ENCODE measurements at places on chromosomes 2 and 18.
A peak's percentile ranks its signal among the peaks of the same experiment; 100 is the strongest.

- DNase-seq = no peak
Measured at GRCh38 chr2:159713631-159714246, 1.4 kb downstream of the MARCHF7 start.

- no peak for DNase-seq
Measured at GRCh38 chr2:72004201-72004915, 143.3 kb downstream of the CYP26B1 start.

DNA sequence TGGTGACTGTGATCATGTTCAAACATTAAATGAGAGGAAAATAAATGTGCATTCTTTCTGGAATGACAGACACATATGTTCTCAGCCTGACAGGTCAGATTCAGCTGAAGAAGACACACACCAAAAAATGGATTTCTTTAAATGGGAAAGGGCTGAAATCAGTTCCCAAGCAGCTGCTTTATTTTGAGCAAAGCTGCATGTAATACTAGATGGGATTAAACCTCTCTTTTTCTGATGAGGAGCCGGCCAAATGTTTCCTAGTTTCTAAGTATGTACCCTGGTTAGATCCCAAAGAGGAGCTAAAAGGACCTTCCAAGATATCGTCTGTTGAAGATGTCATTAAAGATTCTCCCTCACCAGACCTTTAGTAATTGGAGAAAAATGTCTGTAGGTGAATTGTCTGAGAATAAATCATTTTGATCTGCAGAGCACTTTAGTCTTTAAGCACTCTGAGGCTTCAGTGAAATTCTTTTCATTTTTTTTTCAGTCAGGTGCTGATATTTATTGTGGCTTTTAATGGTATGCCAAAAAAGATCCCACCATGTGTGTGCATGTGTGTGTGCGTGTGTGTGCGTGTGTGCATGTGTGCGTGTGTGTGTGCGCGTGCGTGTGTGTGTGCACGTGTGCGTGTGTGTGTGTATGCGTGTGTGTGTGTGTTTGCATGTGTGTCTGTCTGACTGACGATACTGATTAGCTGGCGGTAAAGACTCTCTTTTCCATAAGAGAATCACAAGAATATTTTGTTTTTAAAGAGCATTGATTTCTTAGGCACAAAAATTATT lies 175.8 kb downstream of the IRS1 start:
- DNase-seq = no peak

GRCh38 chr2:20972792-20973565 lies 70.9 kb downstream of the APOB start:
- DNase-seq = no peak

DNA sequence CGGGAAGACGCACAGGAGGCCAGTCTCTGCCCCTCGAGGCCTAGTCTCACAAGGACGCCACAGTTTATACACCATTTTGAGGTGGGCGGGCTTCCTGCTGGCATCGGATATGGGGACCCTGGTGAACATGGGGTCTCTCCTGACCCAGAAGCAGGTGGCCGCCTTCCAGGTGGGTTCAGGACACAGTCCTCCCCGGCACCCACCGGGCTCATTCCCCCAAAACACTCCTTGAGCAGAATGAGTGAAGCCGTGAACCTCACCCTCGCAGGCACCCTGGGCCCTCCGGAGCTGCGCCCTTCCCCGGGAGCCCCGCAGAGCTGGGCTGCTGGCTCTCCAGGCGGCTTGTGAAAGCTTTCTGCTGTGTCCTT lies 6.5 kb downstream of the NFATC1 start:
- DNase-seq = no peak

DNA sequence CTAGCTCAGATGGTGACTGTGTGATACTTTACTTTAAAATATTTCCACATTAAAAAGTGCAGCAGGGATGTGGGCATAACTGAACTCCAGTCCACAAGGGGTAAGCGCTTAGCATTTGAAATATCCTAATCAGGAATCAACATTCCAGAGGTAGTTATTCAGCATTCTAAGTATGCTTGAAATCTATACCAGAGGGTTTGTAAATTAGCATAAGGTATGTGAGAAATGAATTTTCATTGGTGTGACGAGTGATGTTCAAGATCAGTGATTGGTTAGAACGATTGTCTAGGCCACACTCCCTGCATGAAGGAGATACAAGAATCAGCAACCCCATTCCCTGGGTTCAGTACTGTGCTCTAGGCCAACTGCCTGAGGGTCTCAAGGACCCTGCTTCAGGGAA lies 42.6 kb downstream of the MAPK4 start:
- DNase-seq = no peak

DNA sequence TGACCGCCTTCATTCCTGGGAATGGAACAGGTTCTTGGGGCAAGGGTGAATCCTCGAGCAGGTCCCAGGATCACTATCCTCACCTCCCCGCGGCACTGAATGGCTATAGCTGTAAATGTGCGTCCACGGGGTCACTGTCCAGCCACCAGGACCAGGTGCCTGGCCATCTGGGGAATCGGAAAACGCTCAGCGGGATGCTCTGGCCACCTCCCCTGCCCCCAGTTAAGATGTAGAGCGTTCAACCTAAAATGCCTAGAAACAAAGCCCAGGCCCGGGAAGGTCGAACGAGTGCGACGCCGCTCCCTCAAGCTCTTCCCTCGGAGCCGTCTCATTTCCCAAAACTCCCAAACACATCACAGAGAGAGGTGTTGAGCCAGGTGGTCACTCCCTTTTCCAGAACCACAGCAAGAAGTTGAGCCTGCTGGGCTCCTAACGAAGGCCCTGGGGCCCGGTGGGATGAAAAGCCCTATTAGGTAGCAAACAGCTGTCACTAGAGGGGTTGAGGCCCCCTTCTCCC lies 795 bp upstream of the CAPN10 start:
- DNase-seq = no peak

DNA sequence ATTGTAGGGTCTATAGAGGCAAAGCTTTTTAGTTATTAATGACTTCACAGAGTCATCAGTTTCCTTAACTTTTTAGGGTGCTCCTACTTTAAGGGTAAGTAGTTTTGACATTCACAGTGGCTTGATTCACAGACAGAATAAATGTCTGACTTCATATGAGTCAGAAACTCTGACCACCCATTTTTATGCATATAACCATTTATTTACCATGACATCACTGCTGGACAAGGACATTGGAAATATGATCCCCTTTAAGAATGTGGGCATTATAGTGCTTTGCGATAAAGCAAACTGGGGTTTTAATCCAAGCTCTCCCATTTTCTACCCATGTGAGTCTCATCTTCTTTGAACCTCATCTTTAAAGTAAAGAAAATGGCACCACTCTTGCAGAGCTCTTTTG lies 162.0 kb upstream of the MC4R start:
- no peak for DNase-seq

DNA sequence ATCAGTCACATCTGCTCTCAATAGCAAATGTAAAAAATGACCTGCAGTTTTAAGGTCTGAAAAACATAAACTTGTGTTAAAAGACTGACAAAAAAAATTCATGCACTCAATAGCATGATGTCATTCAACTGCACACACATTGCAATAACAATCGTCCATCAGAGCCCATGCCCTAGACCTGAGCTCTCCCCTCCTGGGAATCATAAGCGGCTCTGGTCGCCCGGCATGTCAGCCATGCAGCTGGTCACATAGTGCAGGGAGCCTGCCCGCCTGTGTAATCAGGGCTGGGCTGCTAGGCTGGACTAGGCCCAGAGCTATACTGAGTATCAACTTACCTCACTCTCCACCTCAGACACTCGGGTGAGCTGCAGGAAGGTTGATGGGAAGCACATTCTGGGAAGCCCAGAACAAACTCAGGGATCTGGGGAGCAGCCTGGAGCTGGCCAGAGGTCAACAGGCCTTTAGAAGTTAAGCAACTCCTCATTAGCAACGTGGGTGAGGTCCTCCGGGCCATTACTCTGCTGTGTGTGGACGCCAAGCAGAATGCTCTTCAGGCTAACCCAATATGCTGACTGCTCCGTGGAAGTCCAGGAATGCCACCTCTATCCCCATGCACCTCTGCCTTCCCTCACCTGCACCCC lies 165.5 kb downstream of the TTC32 start:
- no peak for DNase-seq

- DNase-seq = no peak
Measured at GRCh38 chr2:16161768-16162490, 221.6 kb downstream of the MYCN start.

DNA sequence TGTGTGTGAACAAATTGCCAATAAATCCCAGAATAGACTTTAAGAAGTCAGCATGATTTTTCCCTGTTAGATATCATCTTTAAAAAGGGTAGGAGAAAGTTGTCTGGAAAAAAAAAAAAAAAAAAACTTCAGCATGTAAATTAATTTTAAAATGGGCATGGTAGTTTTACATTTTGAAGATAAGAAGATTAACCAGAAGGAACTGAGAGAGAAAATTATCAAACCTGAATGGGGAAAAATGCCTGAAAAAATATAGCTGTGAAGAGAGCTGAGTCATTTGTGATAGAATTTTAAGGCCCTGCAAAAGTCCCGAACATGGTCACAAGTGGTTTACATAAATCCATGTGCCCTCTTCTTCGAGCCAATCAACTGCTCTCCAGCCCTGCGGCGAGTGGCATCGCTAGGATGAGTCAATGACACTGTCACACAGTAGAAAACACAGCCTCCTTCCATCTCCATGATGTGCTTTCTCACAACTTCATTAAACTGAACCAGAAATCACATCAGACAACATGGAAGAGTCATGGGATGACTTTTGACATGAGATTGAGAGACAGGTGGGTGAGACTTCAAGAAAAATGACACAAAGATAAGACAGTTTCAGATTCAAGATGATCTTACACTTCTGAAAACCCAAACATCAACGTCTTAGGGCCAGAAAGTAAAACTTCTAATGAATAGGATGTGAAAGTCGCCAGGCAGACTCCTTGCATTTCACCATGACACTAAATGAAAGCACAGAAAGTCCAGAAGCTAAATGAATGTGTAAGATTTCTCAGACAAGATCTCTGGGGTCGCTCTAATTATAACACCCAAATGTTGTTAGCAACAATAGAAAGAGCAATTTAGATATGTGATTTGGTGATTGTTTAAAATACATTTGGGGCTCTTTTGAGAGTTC lies 273.0 kb upstream of the ID2 start:
- no peak for DNase-seq

GRCh38 chr18:24819141-24819890 lies 358.9 kb downstream of the HRH4 start:
- no peak for DNase-seq

DNA sequence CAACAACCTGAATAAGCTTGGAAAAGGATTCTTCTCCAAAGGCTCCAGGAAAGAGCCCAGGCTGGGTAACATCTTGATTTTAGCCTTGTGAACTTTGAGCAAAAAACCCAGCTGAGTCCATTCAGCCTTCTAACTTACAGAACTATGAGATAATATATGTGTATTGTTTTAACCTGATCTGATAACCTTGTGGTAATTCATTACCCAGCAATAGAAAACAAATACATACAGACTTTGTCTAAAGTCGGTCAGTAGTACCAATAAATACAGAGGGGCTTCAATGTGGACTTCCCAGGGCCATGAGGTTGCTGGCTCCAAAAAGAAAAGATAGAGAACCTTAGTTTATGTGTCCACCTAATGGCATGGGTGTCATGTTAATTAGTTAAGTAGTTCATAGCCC lies 191.8 kb downstream of the KCNH7 start:
- no peak for DNase-seq

- no peak for DNase-seq
Measured at GRCh38 chr2:175400975-175401374, 219.5 kb upstream of the ATP5MC3 start.

- DNase-seq = no peak
Measured at GRCh38 chr2:128520340-128520739, 201.7 kb upstream of the HS6ST1 start.

GRCh38 chr2:200172521-200172920 lies 134.0 kb upstream of the SPATS2L start:
- no peak for DNase-seq

- DNase-seq = no peak
Measured at GRCh38 chr2:146370826-146371225, 1474.0 kb upstream of the ACVR2A start.

- no peak for DNase-seq
Measured at GRCh38 chr2:53744395-53745065, 23.1 kb upstream of the CHAC2 start.

DNA sequence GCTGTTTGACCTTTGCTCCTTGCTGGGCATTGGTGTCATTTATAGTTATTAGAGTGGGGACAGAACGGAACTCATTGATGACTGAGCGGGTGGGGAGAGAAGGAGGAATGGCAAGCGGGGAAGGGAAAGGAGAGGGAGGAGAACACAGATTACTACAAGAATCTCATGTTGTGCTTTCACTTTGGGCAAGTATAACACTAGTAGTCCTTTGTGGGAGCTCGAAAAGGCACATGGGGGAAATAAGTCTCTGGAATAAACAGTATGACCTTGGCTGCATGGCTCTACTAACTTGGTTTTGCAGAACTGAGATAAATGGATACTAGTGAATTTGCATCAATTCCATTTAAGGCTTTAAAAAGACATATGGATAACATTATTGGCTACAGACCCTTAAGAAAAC lies 161.7 kb upstream of the NABP1 start:
- no peak for DNase-seq

GRCh38 chr2:16391986-16392385 lies 273.6 kb downstream of the CYRIA start:
- DNase-seq = no peak

DNA sequence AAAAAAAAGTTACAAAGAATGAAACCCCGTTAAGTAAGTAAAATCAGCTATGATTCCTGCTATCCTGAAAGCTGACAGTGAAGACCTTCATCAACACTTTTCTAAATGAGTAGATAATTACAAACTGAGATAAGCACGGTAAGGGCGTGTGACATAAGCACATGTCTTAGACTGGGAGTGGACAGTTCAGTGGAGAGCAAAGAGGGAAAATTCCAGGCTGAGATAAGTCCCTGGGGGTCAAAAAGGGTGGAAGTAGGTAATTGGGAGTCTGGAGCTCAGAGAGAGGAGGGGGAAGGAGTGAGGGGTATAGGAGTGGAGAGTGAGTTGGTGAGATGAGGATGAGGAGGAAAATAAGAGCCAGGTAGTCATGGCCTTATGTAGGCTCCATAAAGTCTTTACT lies 4.4 kb upstream of the IL1A start:
- DNase-seq = no peak

DNA sequence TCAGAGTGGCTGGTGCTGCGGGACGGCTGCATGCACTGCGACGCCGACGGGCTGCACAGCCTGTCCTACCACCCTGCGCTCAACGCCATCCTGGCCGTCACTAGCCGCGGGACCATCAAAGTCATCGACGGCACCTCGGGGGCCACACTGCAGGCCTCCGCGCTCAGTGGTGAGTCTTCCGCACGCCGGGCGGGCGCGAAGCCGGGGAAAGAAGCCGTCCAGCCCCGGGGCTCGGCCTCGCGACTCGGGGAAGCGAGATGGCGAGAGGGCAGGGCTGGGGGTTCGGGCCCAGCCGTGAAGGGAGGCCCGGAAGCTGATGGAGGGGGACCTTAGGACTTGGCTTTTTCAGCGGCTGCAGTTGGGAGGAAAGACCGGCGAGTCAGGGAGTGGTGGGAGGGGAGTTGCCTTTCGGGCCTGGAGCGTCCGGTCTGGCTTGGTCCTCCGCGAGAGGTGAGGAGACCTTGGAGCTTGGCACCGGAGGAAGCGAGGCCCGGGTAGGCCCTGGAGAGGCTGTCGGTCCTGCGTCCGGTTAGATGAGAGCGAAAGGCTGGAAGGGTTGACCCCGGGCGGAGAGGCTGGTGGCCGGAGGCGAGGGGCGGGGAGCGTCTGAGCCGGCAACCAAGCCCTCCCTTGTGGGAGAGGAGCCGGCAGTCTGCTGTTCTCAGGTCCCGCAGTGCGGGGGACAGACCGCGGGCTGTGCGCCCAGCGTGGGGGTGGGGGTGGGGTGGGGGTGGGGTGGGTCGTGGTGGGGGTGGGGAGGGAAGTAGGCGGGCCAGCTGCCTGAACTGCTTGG lies 691 bp downstream of the BIRC6 start:
- DNase-seq = peak; percentile 38
